ENCODE measurements at places on chromosomes 5 and 9.

DNA sequence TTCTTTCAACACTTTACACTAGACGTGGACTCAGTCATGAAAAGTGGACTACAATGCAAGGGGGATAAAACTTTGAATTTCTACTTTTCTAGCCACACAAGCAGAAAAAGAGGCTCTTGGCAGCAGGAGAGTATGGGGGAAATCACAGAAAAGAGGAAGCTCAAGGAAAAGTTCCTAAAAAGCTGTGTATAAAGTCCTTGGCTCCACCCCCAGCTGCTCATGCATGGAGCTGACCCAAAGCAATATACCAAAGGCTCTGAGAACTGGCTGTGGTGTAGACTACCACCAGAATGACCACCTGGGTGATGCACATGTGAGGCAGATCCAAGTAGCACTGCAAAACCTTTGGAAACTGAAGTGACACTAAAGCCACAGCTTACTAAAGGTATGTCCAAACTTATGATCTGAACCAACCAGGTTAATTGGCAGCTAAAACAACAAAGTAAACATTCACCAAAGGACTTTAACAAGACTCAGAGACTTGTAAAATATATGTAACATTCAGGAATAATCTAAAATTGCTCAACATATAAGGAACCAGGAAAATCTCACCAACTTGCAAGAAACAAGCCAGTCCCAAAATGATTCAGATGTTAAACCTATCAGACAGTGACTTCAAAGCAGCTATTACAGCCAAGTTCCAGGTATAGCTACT lies 55.5 kb upstream of the RASGRF2 start:
- DNase-seq, result no peak

DNA sequence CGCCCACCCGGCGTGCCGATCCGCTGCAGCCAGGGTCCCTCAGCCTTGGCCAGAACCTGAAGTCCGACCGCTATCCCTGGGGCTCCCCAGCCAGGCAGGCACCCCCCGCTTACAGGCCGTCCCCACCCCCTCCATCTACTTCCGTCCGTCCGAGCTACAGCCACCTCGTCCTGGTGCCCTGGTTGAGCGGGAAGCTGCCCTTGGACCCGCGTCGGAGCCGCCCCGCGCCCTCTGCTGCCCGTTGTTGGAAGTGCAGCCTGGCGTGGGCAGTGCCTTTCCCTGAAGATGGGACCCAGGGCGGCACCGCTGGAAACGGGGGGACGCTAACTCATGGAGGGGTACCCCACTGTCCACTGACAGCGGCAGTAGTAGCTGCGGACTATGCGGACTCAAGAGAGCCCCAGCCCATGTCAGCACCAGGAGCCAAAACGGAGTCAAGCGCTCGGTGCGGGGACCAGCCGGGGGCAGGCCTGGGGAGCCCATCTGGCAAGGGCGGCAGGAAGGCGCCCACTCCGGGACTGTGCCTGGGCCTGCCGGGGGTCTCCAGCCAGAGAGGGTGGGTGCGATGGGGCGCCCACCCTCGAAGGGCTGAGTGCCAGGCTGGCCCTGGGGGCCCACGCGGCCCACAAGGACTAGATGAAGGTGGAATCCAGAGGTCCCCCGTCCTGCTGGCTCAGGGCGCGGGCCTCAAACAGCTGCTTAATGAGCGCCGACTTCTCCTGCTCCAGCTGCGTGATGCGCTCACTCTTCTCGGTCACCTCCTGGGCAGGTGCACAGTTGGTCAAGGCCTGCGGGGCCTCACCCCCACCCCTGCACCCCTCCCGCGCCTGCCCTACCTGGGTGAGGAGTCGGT lies 6.1 kb downstream of the SAPCD2 start:
- DNase-seq, result no peak

DNA sequence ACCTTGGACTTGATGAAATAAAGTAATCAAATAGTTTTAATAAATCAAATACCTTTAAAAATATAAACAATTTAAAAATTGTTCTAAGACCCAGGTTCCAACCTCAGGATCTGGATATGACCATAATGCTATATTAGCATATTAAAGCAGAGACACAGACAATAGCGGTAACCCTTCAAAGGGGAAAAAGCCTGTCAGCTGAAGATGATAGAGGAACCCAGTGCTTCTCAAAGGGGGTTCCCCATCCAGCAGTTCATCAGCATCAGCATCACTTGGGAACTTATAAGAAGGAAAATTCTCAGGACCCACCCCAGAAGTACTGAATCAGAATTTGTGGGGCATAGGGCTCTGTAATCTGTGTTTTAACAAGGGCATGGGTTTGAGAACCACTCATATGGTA lies 519.6 kb downstream of the RAB3C start:
- DNase-seq, result no peak

DNA sequence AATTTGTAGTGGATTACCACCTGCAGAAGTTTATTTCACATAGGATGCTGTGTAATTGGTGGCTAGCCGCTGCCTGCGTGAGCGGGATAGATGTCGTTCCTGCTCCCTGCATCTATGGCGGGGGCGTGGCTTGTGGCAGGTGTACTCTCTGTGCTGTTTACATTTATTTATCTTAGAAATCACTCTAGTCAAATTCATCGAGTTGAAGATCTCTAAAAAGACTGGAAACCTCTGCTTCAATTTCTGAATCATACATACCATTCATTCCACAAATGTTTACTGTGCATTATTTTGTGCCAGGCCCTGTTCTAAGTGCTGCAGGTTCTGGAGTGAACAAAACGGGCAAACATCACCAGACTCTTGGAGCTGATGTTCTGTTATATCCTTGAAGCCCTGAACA lies 11.9 kb downstream of the ROPN1L start:
- no peak for DNase-seq

DNA sequence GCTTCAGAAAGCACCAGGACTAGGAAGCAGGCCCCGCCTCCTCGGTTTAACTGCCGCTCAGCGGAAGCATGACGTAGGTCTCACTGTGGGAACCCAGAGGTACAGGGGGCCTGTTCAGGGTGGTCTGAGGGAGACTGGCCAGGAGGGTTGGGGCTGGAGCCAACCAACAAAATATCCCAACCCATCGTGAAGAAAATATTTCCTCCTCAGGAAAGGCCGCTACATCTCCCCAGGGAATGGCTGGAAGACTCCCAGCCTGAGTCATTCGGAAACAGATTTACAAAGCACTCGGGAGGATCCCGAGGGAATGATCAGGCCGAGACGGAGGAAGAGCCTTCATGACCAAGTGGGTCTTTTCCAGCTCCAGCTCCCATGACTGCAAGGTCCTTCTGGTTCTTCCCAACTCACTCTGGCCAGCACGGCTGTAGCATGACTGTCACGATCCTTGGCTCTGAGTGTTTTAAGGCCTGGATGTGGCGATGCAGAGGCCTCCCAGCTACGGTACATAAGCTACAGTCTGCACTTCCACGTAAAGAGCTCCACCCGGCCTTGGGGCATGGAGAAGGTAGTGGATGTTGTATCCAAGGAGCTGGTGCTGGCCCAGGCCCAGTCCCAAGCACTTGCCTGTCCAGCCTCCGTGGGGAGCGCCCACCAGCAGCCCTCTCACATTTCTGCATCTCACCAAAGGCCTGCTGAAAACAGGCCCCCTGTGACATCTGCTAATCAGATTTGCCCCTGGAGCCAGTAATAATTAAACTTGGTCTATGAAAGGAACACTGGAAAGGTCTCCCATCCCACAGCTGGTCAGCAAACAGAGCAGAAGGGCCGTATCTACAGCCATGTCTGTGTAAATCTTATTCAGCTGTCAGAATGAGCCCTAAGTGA lies 100.6 kb downstream of the LHFPL2 start:
- no peak for DNase-seq

DNA sequence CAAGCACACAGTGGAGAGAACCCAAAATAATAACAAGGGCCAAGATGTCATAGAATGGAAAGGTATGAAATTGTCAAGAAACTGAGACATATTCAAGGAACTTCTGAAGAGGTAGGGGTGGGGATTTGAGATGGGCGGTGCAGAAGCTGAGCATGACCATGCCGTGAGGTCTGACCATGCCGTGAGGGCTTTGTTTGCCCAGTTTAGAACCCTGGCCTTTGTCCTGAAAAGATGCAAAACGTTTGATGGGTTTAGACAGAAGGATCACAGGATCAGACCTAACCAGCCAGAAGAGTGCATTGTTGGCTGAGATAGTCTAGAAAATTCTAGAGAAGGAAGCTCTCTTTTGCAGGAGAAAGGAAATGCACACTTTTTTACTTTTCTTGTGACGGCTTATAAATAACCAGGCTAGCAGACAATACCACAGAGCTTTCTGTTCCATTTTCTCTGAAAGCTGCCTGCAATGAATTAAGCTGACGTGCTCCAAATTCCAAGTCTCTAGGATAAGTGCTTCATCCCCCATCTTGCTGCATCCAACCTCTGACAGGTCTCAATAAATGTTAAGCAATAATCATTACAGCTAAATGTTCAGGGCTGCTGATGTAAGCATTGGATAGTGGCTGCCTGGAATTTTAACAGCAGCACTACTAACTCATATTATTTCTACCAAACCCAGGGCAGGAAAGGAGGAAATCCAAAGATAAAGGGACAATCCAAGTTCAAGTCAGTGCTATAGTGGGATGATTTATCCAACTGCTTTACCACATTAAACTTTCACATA lies 110.9 kb upstream of the IL6ST start:
- no peak for DNase-seq

DNA sequence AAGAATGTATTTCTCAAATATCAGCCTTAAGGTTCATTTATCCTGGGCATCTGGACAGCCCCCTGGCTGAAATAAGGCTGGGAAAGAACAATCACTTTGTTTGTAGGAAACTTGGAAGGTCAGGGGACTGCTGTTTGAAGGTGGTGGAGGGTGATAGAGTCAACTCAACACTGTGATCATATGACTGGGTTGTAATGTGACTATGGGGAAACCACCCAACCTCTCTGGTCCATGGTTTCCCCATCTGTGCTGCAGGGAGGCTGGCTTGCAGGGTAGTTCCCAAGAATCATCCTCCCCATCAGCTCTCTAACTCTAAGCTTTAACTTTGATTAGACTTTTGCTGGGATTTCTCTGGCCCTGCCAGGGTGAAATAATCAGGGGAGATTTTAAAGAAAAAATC lies 10.0 kb downstream of the INSYN2B start:
- no peak for DNase-seq

DNA sequence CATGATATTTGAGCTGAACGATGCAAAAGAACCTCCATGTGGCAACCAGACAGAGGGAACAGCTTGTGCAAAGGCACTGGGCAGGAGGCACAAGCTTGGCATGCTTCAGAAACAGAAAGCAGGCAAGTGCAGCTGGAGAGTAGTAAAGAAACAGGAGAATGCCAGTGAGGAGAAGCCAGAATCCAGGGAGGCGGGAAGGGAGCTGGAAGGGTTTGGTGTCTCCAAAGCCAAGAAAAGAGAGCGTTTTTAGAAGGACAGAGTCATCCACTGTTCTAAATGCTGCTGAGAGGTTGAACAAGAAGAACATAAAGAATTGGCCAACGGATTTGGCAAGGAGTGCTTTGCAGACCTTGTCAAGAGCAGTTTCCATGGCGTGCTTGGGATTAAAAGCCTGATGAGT lies 124.7 kb downstream of the TLE1 start:
- no peak for DNase-seq

DNA sequence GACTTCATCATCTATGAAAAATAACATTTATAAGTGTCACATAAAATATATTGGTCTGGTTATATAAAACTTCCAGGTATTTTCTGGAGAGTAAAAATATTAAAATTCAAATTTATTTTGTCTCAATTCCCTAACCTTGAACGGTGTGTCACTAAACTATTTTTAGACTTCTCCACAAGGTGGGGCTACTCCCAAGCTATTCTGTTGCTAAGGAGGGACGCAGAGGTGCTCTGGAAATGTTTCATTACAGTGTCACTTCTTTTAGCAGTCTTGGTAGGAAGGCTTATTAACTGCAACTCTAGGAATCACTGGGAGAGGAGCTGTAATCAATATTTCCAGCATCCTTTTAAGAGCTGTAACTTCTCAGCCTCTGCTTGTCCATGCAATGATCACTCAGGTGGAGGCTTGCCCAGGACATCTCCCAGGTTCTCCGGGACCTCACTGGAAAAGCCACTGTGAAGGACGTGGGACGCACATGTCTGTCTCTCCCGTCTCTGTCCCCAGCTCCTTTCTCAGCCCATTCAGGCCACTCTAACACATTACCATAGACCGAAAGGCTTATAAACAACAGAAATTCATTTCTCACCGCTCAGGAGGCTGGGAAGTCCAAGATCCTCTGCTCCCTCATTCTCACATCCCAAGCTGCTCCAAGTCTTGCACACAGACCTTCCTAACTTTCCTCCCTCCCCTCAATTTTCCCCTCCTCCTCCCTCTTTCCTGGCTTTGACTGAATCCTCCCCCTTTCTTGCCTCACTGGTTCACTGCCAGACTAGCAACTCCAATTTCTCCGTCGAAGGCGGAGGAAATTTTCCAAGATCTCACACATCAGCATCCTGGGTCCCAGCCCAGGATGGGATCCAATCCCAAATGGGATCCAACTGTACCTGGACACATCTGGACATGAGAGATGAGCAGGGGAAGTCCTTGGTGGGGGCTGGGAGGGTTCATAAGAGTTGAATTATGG lies 32.7 kb upstream of the DNAH5 start:
- DNase-seq, result peak; percentile 20

DNA sequence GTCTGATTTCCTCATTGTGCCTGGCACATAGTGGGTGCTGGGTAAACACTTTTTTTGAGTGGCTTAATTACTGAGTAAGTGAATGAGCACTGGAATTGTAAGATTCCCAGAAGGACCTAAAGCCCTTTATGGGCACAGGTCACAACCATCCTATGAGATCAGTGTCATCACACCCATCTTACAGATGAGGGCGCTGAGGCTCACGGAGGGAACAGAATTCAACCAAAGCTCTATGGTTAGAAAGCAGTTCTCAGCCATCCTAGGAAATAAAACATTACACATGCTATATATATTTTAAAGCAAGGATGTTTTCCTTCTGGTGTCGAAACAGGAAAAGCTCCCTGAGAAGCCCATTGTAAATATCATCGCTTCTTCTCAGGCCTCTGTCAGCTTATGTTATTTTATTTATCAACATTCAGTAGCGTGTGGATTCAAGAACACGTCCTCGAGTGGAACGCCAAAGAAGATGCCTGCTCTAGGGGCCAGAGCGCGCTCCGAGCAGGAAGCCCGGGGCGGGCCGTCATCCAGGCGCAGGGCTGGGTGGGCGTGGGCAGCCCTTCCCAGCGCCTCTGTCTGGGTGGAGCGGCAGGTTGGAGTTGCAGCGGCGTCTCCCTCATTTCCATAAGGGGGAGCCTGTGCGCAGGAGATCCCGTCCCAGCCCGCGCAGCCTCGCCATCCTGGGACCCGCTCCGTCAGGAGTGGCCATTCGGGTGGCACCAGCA lies 155.8 kb upstream of the SMIM23 start:
- no peak for DNase-seq

All from NCI-H187 treated with DMSO at 0.1 percent for 48 hours (cell line).